ENCODE measurements at places on chromosomes 1 and 21. TPM values are rescaled to one million over a fixed set of nuclear protein-coding genes. Genes with fewer than 3 reads are reported as not detected.

Gene CADM3
- total RNA-seq: 100 TPM

Gene RPE65
- 0.09 TPM for total RNA-seq

Gene PCAT6
- total RNA-seq: not detected

Gene FCMR
- total RNA-seq: not detected

Gene CLIC6
- total RNA-seq: 0.18 TPM

Gene PEA15
- 125 TPM for total RNA-seq

Gene VHLL
- total RNA-seq: 0.64 TPM

Gene RBP7
- total RNA-seq: not detected

Gene CYP4B1
- total RNA-seq: 0.27 TPM
